KBM-7 (cell line): ENCODE measurements at places on chromosomes 1 and 21.
A peak's percentile ranks its signal among the peaks of the same experiment; 100 is the strongest.

DNA sequence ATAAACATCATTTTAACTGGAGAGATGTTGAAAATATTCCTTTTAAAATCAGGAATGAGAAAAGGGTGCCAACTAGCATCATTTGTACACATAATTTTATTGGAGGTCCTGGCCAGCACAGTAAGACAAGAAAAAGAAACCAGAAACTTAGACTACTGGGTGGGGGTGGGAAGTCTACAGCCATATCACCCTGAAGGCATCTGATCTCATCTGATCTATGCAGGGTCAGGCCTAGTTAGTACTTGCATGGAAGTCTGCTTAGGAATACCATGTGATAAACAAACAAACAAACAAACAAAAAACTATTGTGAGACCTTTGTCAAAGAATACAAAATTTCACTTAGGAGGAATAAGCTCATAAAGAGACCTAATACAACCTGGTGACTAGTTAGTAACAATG, 54.2 kb downstream of the EIF2B3 start:
- no peak for DNase-seq

GRCh38 chr1:116501870-116502244, 69.0 kb downstream of the CD58 start:
- DNase-seq, result no peak

- no peak for DNase-seq
Observed at GRCh38 chr1:156823210-156823790, 6.7 kb upstream of the SH2D2A start.

DNA sequence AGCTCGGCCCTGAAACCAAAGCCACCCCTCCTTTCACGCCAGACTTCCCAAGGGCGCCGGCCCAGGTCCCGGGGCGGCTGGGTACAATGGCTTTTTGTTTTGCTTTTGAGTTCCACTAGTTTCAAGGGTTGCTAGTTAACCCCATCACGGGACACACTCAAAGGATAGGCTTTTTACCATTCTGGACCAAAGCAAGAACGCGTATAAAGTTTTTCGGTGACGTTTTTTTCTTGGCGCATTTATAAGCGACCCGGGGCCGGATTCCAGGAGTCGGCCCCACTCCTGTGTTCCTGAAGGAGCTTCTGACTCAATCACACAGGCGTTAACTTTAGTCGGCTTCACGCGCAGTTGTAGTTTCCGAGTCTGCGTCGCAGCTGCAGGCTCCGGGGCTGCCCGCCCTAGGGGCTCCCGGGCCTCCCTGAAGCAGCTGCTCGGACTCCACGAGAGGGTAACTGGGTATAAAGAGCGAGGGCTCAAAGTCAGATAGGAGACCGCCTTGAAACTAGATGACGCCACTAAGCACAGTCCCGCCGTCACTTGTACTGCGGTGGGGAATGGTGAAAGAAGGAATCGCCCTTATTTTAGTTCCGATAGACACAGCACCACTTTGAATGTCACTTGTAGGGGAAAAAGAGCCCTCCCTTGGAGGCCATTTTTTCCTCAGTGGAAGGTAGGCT, 707 bp upstream of the KLHL21 start:
- no peak for DNase-seq

GRCh38 chr1:22876359-22877111, 96.1 kb downstream of the LACTBL1 start:
- DNase-seq, result no peak

DNA sequence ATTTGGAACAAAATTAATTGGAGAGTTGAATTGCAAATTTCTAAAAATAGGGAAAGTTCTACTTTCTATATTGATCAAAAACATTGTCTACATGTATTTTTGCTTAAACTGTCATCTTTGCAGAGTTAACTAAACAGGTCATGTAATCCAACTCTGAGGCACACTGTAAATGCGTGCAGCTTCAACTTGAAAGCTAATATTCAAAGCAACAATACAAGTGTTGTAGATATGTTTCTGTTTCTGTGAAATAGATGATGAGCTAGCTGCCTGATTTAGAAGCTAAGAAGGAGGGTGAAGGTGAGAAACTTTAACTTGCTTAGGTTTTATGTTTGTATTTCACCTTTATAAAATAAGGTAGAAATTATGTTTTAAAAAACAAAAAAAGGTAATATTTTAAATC, 77.2 kb downstream of the IVNS1ABP start:
- DNase-seq, result no peak

GRCh38 chr1:8512504-8512903, 194.6 kb downstream of the SLC45A1 start:
- DNase-seq, result no peak

DNA sequence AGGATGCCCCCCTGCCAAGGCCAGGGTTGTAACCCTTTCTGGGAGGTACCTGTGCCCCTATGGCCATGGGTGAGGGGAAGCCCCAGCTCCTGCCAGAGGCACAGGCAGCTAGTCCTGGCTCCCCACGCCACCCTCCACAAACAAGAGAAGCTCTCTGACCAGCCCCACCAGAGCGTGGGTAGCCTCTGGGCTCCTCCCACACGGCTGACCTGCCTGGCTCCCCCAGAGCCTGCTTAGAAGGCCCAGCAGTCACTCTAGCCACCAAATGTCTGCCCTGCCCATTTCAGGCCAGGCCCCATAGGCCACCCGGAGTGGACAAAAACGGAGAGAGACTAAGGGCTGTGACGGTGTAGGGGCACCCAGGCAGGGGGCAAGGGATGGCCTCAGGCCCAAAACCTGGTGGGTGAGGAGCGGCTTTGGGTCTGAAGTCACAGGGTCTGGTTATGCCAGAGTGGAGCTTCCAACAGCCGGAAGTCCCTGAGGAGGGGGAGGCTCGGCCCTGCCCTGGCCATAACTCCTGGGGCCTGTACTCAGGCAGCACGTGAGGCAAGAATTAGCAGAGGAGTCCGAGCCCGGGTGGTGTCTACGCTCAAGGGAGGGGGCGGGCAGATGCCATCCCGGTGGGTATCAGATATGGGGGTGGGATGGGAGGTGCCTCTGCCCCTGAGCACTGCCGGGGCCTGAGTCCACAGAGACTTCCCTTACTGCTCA, 155.4 kb downstream of the CASZ1 start:
- no peak for DNase-seq

- DNase-seq, result no peak
Observed at GRCh38 chr1:168086438-168086837, 50.3 kb downstream of the GPR161 start.

- no peak for DNase-seq
Observed at GRCh38 chr1:95086949-95087533, 14.3 kb upstream of the ALG14 start.

DNA sequence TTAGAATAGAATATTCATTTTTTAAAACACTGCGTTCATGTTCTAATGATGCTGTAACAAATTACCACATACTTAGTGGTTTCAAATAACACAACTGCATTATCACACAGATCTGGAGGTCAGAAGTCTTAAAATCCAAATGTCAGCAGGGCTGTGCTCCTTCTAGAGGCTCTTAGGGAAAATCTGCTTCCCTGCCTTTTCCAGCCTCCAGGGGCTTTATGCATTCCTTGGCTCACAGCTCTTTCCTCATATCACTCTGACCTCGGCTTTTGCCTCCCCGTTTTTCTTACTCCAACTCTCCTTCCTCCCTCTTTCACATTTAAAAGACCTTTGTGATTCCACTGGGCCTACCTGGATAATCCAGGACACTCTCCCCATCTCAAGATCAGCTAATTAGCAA, 18.6 kb upstream of the FMN2 start:
- no peak for DNase-seq

GRCh38 chr1:6101826-6102531, 56.3 kb downstream of the KCNAB2 start:
- DNase-seq, result peak; percentile 15

GRCh38 chr21:38208118-38208517, 48.7 kb upstream of the KCNJ15 start:
- no peak for DNase-seq

- peak; percentile 66 for DNase-seq
Observed at GRCh38 chr1:9129266-9130041, 552 bp upstream of the GPR157 start.

- peak; percentile 46 for DNase-seq
Observed at GRCh38 chr1:161763522-161764098, 2.5 kb upstream of the ATF6 start.

- no peak for DNase-seq
Observed at GRCh38 chr21:45859762-45860357, 121.7 kb upstream of the COL6A1 start.

DNA sequence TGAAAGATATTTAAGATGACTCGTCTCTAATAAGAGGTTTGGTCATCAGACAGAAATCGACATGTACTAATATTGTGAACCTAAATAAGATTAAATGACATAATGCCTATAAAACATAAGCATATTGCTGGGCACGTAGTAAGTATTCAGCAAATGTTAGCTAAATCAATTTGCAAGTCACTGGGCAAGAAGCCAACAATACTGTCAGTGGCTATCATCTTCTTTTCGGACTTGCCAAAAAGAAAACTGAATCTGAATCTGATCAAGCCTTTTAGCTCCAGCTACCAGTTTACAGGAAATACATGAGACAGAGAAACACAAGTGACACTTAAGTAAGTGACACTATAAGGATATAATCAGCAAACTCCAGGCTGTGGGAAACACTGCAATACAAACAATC, 46.0 kb downstream of the RPL5 start:
- no peak for DNase-seq

DNA sequence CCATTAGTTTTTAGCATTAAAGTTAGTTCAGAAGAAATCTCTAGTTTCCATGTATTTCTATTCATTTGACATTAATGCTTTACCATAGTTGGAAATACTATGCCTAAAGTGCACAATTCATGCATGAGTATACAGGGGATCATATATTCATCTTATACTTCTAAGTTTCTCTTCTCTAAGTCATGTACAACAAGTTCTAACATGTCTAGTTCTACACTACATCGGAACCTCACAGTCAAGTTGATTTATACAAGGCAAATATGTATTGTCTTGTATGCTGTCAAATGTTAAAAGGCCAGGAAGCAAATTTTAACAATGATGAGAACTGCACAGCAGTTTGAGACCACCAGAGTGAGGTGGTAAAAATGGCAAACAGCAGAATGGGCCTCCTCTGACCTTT, 22.9 kb upstream of the MOB3C start:
- no peak for DNase-seq

GRCh38 chr1:50305808-50306207, 117.4 kb downstream of the DMRTA2 start:
- DNase-seq, result no peak

DNA sequence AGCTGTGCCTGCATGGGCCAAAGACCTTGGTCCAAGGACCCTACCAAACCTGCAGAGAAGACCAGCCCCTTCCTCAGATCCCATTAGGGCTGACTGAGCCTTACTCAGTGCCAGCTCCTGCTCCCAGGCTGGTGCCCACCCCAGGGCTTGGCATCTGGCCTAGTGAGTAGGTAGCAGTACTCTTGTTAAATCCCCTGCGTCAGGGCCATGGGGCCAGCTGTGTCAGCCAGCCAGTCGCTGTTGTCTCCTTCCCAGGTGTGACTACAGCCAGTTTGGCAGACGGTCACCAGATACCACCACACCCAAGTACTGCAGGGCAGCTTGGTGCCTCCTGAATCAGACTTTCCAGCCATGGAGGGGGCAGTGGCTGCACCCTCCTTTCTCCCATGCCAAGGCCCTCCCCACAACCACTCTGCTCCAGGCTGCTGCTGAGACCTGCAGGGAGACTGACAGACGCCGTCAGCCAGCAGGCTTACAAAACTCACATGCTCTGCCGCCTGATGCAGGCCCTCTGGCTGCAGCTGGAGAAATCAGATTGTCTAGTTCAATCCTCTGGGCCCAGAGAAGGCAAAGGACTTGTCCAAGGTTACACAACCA, 3.0 kb downstream of the TENT5B start:
- DNase-seq, result no peak

- DNase-seq, result no peak
Observed at GRCh38 chr1:47172782-47173181, 17.1 kb downstream of the PDZK1IP1 start.

- no peak for DNase-seq
Observed at GRCh38 chr1:14842891-14843290, 244.4 kb downstream of the KAZN start.

DNA sequence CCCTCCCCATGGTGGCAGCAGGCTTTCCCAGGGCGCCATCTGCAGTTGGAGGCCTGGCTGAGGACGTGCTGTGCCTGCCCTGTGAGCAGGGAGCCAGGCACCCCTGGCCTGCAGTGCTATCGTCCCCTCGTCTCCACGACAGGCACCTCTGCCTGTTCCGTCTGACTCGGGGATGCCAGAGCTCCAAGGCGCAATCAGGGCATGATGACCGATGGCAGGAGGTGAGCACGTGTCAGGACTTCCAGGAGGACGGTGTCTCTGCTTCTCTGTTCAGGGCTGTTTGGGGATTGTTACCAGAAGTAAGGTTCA, 125.2 kb downstream of the PCBP3 start:
- DNase-seq, result no peak

DNA sequence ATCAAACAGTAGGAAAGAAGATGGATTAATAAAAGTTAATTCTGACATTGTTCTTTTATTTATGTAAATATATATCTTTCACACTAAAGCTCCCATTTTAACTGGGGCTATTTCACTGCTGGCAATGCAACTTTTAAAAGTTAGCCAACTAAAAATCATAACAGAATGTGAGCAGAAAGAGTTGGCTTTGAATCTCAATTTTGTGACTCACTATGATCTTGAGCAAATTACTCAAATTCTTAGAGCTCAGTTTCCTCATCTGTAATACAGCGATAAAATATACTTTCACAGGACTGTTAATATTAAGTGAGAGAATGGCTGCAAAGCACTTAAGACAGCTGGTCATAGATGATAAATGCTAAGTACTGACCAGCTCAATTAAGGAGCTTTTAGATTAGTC, 10.8 kb downstream of the EFCAB14 start:
- DNase-seq, result no peak

- DNase-seq, result no peak
Observed at GRCh38 chr1:245542365-245542764, 387.6 kb downstream of the KIF26B start.

GRCh38 chr1:171802207-171802606, 20.7 kb downstream of the METTL13 start:
- DNase-seq, result no peak

DNA sequence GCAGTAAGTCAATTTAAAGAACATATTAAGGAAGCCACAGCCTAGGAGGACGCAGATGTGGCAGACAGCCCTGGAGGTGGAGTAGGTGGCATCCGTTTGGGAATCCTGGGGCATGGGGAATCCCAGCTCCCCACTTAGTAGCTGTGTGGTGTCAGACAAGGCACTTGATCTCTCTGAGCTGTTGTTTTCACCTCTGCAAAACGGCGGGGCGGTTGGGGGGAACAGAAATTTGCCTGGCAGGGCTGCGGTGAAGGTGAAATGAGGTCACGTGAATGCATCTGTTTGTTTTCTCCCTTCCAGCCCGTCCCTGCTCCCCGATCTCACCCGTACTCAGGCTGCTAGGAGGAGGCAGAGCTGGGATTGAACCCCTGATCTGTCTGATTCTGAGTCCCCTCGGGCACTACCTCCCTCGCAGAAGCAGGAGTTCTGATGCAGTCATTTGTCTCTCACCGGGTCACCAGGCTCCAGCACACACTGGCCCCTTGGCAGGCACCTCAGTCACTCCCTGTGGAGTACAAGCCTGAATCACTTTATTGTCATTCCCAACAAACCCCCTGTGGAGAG, 2.2 kb upstream of the LAPTM5 start:
- no peak for DNase-seq

GRCh38 chr1:33089457-33089856, 8.5 kb downstream of the AZIN2 start:
- no peak for DNase-seq

GRCh38 chr1:41856944-41857285, 61.8 kb downstream of the HIVEP3 start:
- no peak for DNase-seq

- no peak for DNase-seq
Observed at GRCh38 chr1:117842408-117843170, 86.8 kb downstream of the GDAP2 start.

- DNase-seq, result peak; percentile 33
Observed at GRCh38 chr1:45304311-45305081, 22.2 kb upstream of the HPDL start.
